Aorta (tissue), 5 donors: ENCODE measurements at places on chromosomes 2 and 18. TPM values are rescaled to one million over a fixed set of nuclear protein-coding genes. Genes with fewer than 3 reads are reported as not detected.

GPR39 gene
- total RNA-seq = 0.42 TPM

CPO gene
- 0.51 TPM for total RNA-seq

SERPINB4 gene
- not detected for total RNA-seq

B3GNT2 gene
- total RNA-seq = 16.4 TPM

NAT8 gene
- not detected for total RNA-seq

G6PC2 gene
- not detected for total RNA-seq

PSD4 gene
- total RNA-seq = 9.5 TPM

RGPD4 gene
- 0.39 TPM for total RNA-seq

ZSCAN30 gene
- 27.1 TPM for total RNA-seq

CXCR4 gene
- 18.1 TPM for total RNA-seq

HJURP gene
- 1.1 TPM for total RNA-seq

CYTIP gene
- total RNA-seq = 10.0 TPM

FAM124B gene
- total RNA-seq = 4.8 TPM

TXNDC2 gene
- total RNA-seq = 0.65 TPM

CERKL gene
- total RNA-seq = not detected
